ENCODE measurements at places on chromosomes 5 and 9.

- no peak for DNase-seq
Observed at GRCh38 chr5:38615981-38616451, 59.6 kb upstream of the LIFR start.

- DNase-seq: no peak
Observed at GRCh38 chr5:139798883-139799282, 3.3 kb downstream of the PSD2 start.

DNA sequence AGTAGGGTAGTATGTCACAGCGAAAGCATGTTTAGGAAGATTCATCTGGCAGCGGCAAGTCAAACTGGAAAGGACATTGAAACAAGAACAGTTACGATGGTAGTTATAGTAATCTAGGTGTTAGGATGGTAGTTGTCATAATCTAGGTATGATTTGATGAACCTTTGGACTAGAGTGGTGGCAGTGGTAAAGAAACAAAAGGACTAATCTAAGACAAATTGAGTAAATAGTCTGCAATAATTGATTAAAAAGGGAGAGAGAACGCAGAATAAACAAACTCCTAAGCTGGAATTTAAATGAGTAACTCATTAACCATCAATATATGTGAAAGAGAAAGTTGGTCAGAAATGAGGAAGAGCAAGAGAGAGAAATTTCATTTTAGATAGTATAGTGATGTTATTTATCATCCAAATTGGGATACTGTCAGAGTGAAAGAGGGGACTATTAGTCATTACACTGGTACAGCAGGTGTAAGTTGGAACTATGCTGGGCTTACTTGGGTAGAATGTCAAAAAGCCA lies 56.8 kb downstream of the MTREX start:
- no peak for DNase-seq

DNA sequence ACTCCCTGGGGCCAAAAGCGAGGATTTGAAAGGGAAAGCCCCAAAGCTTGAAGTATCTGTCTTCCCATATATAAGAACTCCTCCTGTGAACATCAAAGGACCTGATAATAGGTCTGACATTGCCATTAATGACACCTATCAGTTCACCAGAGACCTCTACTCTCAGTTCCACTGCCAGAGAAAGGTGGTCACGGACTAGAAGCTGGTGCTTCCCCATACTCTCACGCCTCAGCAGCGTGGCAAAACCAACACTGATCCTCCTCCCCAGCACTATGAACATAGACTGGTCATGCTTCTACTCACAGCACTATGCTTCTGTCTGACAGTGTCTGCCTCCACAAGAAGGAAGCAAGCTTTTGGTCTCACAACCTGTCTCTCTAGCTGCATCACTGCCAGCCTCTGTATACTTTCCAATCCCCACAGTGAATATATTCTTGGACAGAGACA lies 37.9 kb downstream of the NRG2 start:
- no peak for DNase-seq

DNA sequence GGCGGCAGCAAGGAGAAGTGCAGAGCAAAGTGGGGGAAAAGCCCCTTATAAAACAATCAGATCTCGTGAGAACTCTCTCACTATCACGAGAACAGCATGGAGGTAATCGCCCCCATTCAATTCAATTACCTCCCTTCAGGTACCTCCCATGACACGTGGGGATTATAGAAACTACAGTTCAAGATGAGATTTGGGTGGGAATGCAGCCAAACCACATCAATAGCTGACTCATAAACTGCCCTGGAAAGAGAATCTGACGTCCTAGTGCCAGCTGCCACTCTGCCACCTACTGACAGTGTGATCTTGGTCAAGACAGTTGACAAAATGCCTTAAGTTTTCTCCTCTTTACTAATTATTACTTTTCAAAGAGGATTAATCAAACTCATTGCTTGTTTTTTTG lies 128.3 kb downstream of the GPBP1 start:
- DNase-seq: no peak

GRCh38 chr5:142327111-142327842 lies 2.5 kb upstream of the SPRY4 start:
- no peak for DNase-seq

Measured in SK-N-SH (cell line).